ENCODE measurements at places on chromosomes 2 and 18. TPM values are rescaled to one million over a fixed set of nuclear protein-coding genes. Genes with fewer than 3 reads are reported as not detected.

- DNase-seq, result no peak
These were observed 10.9 kb upstream of the FZD7 start for GRCh38 chr2:202022755-202023154.

The AGXT gene
- total RNA-seq, result not detected

DNA sequence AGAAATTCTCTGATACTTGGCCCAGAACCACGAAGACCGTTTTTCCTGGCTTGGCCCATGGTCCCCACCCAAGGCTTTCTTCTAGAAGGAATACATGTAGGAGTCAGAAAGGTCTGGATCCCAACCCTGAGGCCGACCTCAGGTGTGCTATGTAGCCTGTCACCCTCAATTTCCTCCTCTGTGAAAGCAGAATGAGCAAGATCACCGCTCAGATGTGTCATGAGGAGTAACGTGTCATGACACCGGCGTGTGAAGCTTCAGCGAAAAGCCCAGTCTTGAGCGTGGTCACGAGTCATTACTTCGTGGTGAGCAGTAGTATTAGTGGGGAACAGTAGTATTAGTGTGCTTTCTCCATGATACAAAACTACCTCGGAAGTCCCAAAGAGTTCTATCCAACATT lies 103.4 kb downstream of the ALPK2 start:
- DNase-seq, result no peak

DNA sequence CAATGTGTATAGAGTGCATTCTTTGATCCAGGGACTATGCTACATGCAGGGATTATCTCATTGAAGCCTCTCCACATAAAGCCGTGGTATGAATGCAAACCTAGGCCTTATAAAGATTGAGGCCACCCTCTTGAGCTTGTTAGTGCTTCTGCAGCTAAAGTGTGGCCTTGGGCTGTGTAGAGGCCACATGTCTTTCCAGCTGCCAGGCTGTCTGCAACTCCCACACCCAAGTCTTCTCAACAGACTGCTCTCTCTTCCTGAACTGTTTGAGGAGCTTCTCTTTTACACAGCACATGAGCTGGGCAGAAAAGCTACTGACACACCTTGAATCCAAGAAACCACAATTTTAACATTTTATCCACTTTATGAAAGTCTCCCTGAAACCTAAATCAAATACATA lies 119.2 kb upstream of the MEX3C start:
- no peak for DNase-seq

- DNase-seq, result no peak
These were observed 205.9 kb upstream of the STK17B start for GRCh38 chr2:196376984-196377877.

The CIB4 gene
- not detected for total RNA-seq

GRCh38 chr18:57696271-57696670 lies 74.6 kb upstream of the NARS1 start:
- DNase-seq, result no peak

The ACMSD gene
- total RNA-seq, result not detected

The DLX1 gene
- not detected for total RNA-seq

- no peak for DNase-seq
These were observed 160.3 kb downstream of the SEPTIN10 start for GRCh38 chr2:109453371-109453995.

The CPLX4 gene
- total RNA-seq, result not detected

DNA sequence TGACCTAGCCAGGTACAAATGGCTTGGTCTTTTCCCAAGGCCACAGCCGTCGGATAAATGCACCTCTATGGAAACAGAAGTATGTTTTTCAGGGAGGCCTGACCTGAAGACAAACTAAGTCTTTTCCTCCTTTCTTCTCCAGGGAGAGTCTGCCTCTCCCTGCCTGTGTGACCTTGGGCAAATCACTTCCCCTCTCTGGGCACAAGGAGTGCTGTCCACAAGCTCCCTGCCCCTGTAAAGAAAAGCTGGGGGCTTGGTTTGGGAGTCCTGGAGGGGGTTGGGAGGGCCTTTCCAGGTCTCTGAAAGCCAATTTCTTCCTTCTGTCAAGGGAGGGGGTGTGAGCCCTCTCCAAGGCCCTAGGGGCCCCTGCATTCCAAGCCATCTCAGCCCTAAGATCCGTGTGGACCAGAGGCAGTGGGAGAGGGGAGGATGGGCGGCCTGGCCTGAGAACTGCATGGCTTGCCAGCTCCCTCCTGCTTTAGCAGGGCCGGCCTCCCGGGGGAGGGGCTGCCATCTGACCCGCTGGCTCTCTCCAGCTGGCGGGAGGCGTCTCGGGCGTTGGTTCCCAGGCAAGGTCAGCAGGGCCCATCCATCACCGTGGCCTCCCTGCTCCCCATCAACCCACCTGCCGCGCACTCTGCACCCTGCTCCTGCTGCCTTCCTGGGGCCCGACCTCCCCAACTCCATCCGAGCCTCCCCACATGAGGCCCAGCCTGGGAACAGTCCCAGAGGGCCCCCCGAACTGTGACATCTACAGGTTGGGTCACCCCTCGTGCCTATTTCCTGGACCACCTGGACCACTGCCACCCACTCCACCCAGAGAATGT lies 61.4 kb downstream of the SMAD7 start:
- no peak for DNase-seq

The APCDD1 gene
- total RNA-seq, result not detected

- DNase-seq, result no peak
These were observed 19.8 kb upstream of the RGPD4 start for GRCh38 chr2:107806901-107807300.

GRCh38 chr2:127146820-127147502 lies 40.0 kb upstream of the BIN1 start:
- no peak for DNase-seq

DNA sequence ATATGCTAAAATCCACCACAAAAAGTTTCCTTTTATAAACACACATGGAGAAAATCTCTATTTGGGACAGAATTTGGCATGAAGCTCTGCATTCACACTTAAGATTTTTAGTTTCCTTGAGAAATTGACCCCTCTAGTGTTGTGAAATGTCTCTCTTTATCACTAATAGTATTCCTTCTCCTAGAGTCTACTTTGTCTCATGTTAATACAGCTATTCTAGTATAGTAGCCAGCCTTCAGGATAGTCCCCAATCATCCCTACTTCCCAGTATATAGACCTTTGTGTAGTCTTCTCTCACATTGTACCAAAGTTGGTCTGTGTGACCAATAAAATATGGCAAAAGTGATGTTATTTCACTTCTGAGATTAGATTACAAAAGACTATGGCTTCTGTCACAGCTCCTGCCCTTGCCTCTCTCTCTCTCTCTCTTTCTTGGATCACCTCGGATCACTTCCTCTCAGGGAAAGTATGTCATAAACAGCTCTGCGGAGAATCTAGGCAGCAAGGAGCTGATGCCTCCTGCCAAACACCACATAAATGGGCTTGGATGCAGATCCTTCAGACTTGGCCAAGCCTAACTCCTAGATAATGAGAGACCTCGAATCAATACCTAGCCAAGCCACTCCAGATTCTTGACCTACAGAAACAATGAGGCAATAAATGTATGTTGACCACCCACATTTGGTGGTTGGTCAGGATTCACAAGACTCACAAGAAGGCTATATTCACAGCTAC lies 59.7 kb upstream of the NABP1 start:
- no peak for DNase-seq

DNA sequence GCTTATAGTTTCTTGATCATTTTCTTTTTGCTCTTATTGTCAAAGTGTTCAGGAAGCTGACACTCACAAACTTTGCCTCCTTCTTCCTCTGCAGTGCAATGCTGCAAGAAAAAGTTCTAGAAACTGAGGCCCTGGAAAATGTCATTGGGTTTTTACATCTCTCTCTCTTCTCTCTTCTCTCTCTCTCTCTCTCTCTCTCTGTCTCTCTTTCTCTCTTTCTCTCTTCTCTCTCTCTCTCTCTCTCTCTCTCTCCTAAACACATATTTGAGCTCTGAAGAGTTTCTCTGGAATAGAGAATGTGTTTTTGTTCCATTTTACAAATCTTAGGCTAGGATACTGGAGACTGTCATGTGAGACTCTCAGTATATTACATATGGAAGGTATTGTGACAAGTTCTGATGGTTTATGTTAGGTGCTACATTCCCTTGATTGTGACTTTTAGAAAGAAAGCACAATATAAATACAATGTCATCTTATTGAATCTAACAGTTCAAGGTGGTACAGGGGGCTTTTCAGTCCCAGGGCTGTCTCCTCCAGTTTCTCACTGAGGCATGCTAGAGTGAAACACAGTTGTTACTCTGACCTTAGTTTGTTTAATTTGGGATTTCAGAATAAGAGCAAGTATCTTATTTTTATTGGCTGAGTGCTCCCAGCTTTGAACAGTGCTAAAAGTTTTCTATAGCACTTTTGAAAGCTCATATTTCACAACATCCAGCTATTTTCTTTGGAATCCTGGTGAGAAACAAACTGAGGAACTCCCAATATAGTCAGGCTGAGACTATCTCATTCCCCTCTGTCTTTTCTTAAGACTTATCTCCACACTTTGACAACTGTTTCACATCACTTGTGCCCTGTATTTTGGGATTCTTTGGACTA lies 41.4 kb upstream of the EHBP1 start:
- DNase-seq, result no peak

- DNase-seq, result peak; percentile 59
These were observed 275.3 kb upstream of the UBE2E3 start for GRCh38 chr2:180705122-180705521.

DNA sequence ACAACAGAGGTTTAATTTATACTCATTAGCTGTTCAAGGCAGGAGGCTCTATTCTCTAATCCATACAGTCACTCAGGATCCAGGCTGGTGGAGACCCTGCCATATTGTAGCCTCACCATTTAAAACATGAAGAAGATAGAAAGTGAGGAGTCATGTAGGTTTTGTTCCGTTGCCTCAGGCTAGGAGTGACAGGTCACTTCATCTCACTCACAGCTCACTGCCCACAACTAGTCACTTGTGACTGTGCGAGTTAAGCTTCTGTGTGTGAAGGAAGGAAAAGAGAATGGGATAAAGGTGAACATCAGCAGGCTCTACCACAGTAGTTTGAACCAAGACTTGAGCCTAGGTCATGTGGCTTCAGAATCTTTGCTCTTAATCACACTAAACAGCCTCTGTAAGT lies 9.0 kb upstream of the IGFBP2 start:
- DNase-seq, result no peak

DNA sequence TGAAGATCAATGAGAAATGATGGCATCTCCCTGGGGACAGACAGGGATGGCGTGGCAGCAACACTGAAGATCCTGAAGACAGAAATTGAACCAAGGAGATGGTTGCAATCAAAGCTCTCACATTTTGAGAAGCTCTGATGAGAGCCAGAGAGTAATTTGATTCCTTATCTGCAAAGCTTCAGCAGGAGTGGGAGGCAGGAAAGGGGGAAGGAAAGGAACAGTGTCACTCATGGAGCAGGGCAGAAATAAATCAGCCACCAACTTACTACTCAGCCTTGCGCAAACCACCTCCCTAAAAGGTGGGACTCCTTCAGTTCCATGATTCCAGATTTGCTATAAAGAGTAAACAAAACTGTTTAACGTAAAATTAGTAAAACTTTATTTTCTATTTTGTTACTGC lies 119.2 kb downstream of the CACNB4 start:
- no peak for DNase-seq

The SULT1C4 gene
- total RNA-seq, result 94.6 TPM

DNA sequence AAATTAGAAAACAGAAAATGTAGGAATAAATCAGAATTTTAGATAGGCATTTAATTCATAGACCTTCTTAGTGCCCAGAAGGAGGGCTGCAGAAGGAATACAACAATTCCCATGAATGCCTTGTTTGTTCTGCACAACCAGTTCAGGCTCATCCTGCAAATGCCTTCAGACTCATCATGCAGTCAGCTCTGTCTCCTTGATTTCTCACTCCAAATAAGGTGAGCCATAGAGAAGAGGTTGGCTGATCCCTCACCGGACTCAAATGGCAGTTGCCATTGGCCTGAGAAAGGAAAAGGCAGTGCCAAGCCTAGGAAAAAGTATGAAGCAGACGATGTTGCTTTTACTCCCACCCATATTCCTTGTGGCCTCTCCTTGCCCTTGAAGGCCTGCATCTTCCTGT lies 50.3 kb downstream of the DSC3 start:
- no peak for DNase-seq

The CRIM1 gene
- 420 TPM for total RNA-seq

GRCh38 chr2:218435003-218435982 lies 16.4 kb downstream of the VIL1 start:
- DNase-seq, result no peak

GRCh38 chr2:2837746-2838547 lies 506.9 kb upstream of the MYT1L start:
- no peak for DNase-seq

DNA sequence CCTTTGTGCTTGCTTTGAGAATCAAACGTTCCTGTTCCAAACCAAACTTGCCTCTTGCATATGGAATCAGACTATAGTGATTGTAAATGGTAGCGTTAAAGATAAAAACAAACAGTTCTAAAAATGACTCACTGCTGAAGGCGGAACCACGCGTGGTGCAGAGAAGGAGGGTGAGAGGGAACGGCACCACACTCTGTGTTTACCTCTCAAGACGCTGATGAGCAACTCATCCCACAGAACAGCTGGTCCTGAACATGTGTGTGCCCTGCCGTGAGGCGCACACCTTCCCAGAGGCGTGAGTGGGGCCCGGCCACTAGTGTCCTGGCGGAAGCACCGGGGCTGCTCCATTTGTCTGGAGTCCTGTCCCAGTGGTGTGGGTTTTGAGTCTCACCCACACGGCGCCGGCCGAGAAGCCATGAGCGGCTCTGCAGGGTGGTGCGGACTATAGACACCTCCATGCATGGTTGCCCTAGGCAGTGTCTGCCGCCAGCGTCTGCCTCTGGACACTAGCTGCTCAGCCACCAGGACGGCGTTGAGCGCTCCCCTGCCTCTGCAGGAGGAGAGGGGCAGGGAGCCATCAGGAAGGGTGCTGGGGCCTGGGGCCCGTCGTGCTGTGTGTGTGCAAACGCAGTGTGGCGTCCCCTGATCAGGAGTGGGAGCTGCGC lies 52.1 kb downstream of the NFATC1 start:
- DNase-seq, result no peak

GRCh38 chr2:160741271-160741670 lies 247.7 kb upstream of the RBMS1 start:
- DNase-seq, result no peak

DNA sequence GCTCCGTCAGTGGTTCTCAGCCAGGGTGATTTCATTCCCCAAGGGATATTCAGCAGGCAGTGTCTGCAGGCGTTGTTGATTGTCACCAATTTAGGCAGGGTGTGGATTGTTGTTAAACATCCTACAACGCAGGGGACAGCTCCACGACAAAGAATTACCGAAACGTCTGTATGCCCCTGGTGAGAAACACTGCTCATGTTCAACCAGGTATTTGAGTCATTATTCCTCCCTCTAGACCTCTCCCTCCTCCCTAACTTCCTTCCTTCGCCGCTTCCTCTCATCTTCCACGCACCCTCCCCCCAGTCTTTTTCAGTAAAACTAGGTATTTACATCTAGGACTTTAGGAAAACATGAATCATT lies 50.8 kb downstream of the NCK2 start:
- DNase-seq, result peak; percentile 23

The CD8A gene
- total RNA-seq, result not detected

The MSTN gene
- total RNA-seq, result not detected

The TDRD15 gene
- total RNA-seq, result not detected

The ZBTB7C gene
- not detected for total RNA-seq

DNA sequence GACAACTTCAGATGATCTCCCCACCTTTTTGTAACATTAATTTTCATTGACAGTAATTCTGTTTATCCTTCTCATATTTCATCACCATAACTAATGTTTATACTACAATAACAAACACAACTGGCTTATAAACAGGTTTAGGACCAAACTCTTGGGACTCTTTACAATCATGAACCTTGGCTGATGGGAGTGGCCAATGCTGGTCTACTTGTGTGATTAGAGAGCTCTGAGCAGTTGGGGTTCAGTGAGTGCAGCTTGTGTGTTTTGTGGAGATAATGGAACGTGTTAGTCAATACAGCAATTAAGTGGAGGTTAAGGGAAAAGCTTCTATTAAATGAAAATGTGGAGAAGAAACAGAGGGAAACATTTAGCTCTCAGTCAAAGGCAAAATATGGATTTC lies 207.1 kb downstream of the SPAG16 start:
- no peak for DNase-seq
